ENCODE measurements at places on chromosomes 12 and 14.

DNA sequence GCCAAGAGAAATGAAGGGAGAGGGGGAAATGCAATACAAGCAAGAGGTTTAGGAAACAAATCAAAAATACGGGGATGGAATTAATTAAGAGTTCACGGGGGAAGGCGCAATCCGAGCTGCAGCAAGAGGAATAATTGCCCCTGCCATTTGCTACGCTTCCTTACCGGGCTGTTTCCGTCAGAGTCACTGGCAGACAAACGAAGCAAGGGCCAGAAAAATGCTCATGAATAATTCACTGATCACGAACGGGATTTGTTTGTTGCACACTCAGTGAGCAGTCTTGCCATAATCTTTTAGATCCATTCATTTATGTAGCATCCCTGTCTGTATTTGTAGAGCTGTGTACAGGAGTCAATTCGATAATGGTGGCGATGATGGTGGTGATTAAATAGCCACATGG is 39.0 kb downstream of the PLXNC1 start:
- no peak for DNase-seq

- no peak for DNase-seq
These were observed 76.4 kb downstream of the SUSD6 start for GRCh38 chr14:69687606-69688298.

GRCh38 chr12:54215989-54216796 is 27.4 kb upstream of the SMUG1 start:
- DNase-seq = no peak

GRCh38 chr14:39555749-39556148 is 123.5 kb upstream of the FBXO33 start:
- DNase-seq = no peak

GRCh38 chr12:59626382-59626781 is 30.6 kb downstream of the SLC16A7 start:
- no peak for DNase-seq

GRCh38 chr12:84791444-84791843 is 121.2 kb downstream of the SLC6A15 start:
- no peak for DNase-seq

- DNase-seq = no peak
These were observed 898.1 kb downstream of the GALC start for GRCh38 chr14:87094913-87095312.

GRCh38 chr12:26520109-26520508 is 312.9 kb downstream of the ITPR2 start:
- DNase-seq = no peak

GRCh38 chr14:79575032-79575431 is 636.3 kb downstream of the DIO2 start:
- DNase-seq = no peak

GRCh38 chr12:1498199-1498740 is 96.1 kb downstream of the FBXL14 start:
- no peak for DNase-seq

DNA sequence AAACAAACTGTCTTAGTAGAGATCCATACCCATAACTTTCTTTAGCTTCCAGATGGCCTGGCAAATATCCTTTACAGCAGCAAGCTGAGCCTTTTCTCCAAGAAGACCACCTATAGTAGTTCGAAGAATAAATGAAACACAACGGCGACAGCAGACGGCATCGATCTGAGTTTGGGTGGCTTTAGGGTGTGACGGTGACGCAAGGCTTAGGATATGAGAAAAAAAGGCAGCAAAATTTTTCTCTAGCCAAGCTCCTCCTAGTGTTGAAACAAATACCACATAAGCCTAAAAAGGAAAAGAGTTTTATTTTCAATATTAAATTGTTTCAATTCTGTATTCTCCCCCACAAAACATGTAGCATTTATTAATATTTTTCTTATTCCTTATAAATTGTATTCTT is 33.3 kb downstream of the HEATR5A start:
- DNase-seq = no peak

- DNase-seq = no peak
These were observed 192.6 kb upstream of the LHX5 start for GRCh38 chr12:113664224-113664681.

DNA sequence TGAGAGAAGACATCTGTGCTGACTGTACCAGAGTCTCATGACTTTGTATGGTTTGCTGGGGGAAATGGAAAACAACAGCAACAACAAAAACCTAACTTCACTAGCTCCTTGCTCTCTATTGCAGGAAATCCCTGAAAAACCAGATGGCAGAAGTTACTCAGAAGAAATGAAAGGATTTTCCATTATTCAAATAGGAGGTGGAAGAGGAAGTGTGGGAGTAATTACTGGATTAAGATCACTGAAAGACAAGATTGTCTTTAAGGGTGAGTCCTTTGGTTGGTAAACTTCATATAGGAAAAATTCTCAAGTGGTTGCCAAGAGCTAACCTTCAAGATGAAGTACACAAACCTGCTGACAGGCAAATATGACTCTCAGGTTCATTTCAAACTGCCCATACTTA is 391.9 kb upstream of the ATP2B1 start:
- DNase-seq = no peak

- DNase-seq = no peak
These were observed 979 bp downstream of the DDX54 start for GRCh38 chr12:113184098-113184899.

DNA sequence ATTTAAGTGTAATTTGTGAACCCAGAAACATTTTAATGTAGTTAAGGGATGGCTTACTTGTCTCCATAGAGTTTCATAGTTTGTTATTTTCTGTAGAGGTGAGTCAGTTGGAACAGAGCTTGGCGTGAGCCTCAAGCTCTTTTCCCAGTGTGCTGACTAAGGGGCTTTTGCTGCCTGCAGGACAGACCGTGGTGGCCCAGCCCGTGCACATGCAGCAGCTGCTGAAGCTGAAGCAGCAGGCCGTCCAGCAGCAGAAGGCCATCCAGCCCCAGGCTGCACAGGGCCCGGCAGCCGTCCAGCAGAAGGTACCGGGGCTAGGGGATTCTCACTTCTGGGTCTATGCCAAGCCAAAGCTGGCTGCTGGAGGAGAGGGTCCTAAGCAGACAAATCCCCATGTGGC is 76.9 kb downstream of the DDX51 start:
- DNase-seq = no peak

GRCh38 chr14:96590190-96590864 is 88.1 kb downstream of the PAPOLA start:
- no peak for DNase-seq

DNA sequence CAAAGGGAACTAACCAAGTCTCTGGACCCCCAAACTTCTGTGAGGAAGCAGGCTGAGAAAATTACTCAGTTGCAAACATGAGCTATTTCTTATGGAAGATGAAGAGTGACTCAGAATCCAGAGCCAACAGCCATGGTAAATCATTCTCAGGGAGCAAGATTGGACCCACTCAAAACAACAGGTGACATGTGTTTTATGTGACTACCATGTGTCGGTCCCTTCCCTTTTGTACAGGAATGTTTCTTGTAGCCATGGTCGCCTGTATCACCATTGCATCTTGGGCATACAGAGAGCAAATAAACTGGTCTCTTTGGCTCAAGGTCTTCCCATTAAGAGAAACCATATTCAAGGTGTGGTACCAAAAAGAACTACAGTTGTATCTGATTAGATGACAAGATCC is 75.4 kb upstream of the COCH start:
- DNase-seq = no peak

DNA sequence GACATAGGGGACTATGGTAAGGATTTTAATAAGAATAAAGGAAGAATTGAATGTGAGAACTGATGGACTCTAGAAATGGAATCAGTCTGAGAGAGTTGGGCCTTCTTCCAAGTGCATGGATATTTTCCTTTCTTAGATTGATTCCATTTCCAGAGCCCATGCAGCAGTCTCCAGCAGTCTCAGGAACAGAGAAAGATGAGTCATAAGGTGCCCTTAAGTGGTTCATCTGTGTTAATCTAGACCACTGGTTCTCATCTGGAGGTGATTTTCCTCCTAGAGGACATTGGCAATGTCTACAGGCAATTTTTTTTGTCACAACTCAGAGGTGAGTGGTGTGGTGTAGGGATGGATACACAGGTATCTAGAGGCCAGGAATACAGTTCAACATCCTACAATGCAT is 25.9 kb downstream of the TRIM9 start:
- DNase-seq = no peak

- DNase-seq = no peak
These were observed 880.3 kb upstream of the MGAT4C start for GRCh38 chr12:87136330-87136976.

DNA sequence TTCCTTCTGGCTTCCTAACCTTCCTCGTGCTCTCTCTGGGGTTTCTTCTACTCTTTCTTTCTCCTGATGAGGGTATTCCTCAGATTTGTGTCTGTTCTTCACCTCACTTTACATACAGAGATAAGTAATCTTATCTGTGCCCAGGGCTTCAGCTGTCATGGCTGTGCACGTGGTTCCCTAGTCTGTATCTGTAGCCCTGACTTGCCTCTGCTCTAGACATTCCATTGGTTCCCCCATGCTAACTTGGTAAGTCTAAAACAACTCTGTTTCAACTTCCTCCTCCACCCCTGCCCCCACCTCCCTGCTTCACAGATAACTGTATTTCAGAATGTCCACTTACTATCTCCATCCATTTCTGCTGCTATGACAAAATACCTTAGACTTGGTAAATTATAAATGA is 10.8 kb downstream of the DIP2B start:
- DNase-seq = no peak

DNA sequence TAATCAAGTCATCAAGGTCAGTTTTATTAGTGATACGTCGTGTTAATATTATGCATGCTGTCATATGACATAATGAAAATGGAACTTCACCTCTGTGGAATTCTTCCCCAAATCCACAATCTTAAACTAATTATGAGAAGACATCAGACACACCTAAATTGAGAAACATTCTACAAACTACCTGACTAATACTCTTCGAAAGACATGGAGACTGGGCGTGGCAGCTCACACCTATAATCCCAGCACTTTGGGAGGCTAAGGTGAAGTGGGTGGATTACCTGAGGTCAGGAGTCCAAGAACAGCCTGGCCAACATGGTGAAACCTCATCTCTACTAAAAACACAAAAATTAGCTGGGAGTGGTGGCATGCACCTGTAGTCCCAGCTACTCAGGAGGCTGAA is 33.3 kb upstream of the KRAS start:
- no peak for DNase-seq

DNA sequence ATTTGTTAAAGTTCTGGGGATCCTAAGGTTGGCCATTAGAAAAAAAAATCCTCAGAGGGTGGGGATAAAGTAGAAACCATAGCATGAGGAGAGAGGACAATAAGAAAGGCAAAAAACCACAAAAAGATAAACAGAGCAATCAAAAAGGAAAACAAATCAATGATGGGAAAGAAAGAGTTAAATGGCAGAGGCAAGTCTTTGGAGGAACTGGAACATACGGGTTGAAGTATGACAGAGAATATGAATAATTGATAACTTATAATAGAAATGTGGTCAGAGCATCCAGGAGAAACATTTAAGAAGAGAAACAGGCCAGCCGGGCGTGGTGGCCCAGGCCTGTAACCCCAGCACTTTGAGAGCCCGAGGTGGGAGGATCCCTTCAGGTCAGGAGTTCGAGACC is 17.8 kb upstream of the SALL2 start:
- DNase-seq = no peak

DNA sequence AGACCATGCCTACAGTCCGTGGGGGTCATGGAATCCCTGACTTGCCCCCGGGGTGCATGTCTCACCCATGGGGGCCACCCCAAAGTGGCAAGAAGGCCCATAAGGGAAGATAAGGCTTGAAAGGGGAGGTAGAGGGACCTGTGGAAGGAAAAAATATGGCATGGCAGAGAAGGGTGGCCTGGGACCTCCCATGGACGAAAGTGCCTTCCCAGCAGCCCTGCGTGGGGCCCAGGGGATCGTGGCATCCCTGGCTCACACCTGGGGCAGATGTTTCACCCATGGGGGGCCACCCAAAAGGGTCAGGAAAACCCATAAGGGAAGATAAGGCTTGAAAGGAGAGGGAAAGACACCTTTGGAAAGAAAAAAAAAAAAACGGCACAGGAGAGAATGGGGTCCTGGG is 264.6 kb downstream of the ALG10 start:
- DNase-seq = no peak

DNA sequence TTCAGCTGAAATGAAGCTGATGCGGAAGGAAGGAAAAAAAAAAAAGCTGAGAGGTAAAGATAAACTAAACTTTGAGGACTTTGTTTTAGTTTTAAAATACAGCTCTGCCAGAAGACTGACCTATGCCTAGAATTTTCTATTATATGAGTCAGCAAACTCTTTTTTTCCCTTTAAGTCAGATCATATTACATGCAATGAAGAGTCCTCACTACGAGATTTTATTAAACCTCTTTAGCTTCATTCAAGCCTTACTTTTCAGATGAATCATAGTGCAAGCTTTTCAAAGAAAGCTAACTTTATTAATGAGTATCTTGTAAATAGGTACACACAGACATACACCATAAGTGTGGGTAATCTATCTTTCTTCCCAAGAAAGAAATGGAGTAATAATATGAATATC is 57.8 kb upstream of the FSCB start:
- no peak for DNase-seq

- no peak for DNase-seq
These were observed 518.6 kb downstream of the VRK1 start for GRCh38 chr14:97315790-97316189.

GRCh38 chr12:93358058-93358457 is 19.7 kb upstream of the NUDT4 start:
- no peak for DNase-seq

DNA sequence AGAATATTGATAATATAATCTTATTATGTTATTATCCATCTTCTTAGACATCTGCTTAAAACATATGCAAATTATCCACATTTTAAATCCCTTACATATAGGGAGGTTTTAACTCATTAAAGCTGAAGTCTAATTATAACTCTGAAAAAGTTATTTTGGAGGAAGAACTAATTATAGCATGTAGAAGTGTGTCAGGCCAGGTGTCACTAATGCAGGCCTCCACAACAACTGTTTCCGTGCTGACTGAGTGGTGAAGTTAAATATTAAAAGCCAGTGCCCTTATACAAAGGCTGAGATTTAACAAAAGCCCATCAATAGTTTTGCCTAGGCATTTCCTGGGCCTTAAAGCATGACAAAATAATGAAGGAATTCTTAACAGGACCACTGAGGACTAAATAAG is 157.4 kb downstream of the LRRK2 start:
- DNase-seq = no peak

DNA sequence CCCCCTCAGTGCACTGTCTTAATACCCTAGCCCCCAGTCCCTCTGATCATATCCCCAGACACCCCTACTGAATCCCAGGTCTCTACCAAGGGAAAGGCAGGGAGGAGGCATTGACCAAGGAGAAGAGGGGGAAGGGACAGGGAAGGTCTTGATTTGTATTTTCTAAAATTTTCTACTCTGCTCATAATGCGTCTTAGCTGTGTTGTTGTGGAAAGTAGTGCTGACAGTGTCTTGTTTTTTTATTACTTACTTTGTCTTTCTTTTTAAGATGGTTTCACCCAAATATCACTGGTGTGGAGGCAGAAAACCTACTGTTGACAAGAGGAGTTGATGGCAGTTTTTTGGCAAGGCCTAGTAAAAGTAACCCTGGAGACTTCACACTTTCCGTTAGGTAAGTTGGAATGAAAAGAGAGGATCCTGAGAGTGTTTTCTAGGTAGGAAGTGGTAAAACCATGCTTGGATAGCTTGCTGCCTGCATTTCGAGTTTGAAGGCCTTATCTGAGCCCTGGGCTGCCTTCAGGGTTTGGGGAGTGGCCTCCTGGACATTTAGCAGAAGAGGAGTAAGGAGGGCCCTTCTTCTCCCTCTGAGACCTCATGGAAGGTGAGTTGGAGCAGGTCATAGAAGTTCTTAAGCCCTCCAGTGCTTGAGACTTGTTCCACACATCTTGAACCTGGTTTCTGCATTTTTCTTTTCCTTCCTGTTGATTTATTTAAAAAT is 27.4 kb downstream of the PTPN11 start:
- DNase-seq = no peak

- DNase-seq = no peak
These were observed 23.7 kb upstream of the TDRD9 start for GRCh38 chr14:103904493-103905107.
